HFFc6 (cell line): ENCODE measurements at places on chromosomes 4 and X. TPM values are rescaled to one million over a fixed set of nuclear protein-coding genes. Genes with fewer than 3 reads are reported as not detected.

INTS6L gene
- total RNA-seq = 1.6 to 3.1 TPM (median 2.0 TPM) in 3 replicates

ELOVL6 gene
- total RNA-seq = 15.6 to 22.6 TPM (median 20.3 TPM) in 3 replicates

TCEAL6 gene
- total RNA-seq = not detected in 2 replicates

PNMA6F gene
- total RNA-seq = not detected in 3 replicates

OPRPN gene
- total RNA-seq = not detected in 2 replicates

PDLIM3 gene
- total RNA-seq = not detected in 3 replicates

SLC9B1 gene
- 0.14 to 0.35 TPM in 2 of 3 replicates, not detected in the other for total RNA-seq

NLGN4X gene
- not detected in 3 replicates for total RNA-seq

HTR2C gene
- total RNA-seq = not detected in 3 replicates

RNF113A gene
- total RNA-seq = 15.0 and 16.2 TPM in 2 replicates

BEX4 gene
- total RNA-seq = 0.25 to 1.4 TPM (median 0.64 TPM) in 3 replicates

CENPVL1 gene
- total RNA-seq = not detected in 2 replicates

TEC gene
- 0.09 TPM in 1 of 3 replicates, not detected in the others for total RNA-seq

RAB33B gene
- total RNA-seq = 4.4 to 6.0 TPM (median 5.4 TPM) in 3 replicates

S100G gene
- total RNA-seq = not detected in 3 replicates

CDKL2 gene
- 0.20 and 0.47 TPM in 2 replicates for total RNA-seq

GATB gene
- total RNA-seq = 24.4 to 26.5 TPM (median 24.6 TPM) in 3 replicates

NR3C2 gene
- 0.07 to 0.26 TPM (median 0.11 TPM) in 3 replicates for total RNA-seq

MAGEA9B gene
- total RNA-seq = not detected in 3 replicates

YY2 gene
- 3.4 to 4.0 TPM (median 3.6 TPM) in 3 replicates for total RNA-seq

MTHFD2L gene
- 7.5 to 8.3 TPM (median 8.3 TPM) in 3 replicates for total RNA-seq

MAGEA10 gene
- not detected in 3 replicates for total RNA-seq

SPANXC gene
- total RNA-seq = 0.75 to 237 TPM (median 1.2 TPM) in 3 replicates

ATP2B3 gene
- not detected in 3 replicates for total RNA-seq

N4BP2 gene
- total RNA-seq = 1.5 to 1.7 TPM (median 1.5 TPM) in 3 replicates

IL15 gene
- 2.3 to 3.2 TPM (median 3.0 TPM) in 3 replicates for total RNA-seq

PCDH11X gene
- not detected in 3 replicates for total RNA-seq

ZNF518B gene
- total RNA-seq = 15.3 and 15.5 TPM in 2 replicates

ADH1A gene
- total RNA-seq = not detected in 3 replicates

ART3 gene
- not detected in 3 replicates for total RNA-seq

CYTL1 gene
- total RNA-seq = not detected in 3 replicates
